ENCODE measurements at places on chromosomes 7 and 10. TPM values are rescaled to one million over a fixed set of nuclear protein-coding genes. Genes with fewer than 3 reads are reported as not detected.

- no peak overlapping the region for H3K4me3 ChIP-seq
- no peaks in the 10 kb centered on the region for H3K4me1 ChIP-seq
- no peaks in the 10 kb centered on the region for H3K36me3 ChIP-seq
- H3K27ac ChIP-seq: no peak overlapping the region
- DNase-seq: no peak
Measured at GRCh38 chr10:70584909-70585544, 17.5 kb downstream of the PRF1 start.

Gene OR2A1
- total RNA-seq: 0.13 TPM

- no peak for DNase-seq
- no peak overlapping the region for H3K4me3 ChIP-seq
- no peaks in the 10 kb centered on the region for H3K4me1 ChIP-seq
- peaks cover 16% of the 10 kb centered on the region for H3K36me3 ChIP-seq
- H3K27me3 ChIP-seq: no peaks in the 10 kb centered on the region
- H3K27ac ChIP-seq: no peak overlapping the region
Measured at GRCh38 chr7:65953890-65954450, 28.0 kb downstream of the GUSB start.

- no peaks in the 10 kb centered on the region for H3K4me1 ChIP-seq
- H3K36me3 ChIP-seq: no peaks in the 10 kb centered on the region
- H3K27me3 ChIP-seq: no peaks in the 10 kb centered on the region
- no peak overlapping the region for H3K4me3 ChIP-seq
- no peak for DNase-seq
- no peak overlapping the region for H3K27ac ChIP-seq
Measured at GRCh38 chr7:102208826-102209225, 77.8 kb upstream of the SH2B2 start.

- H3K4me1 ChIP-seq: no peaks in the 10 kb centered on the region
- no peaks in the 10 kb centered on the region for H3K36me3 ChIP-seq
- no peaks in the 10 kb centered on the region for H3K27me3 ChIP-seq
- no peak for DNase-seq
- H3K4me3 ChIP-seq: no peak overlapping the region
Measured at GRCh38 chr7:37399876-37400421, 48.7 kb downstream of the ELMO1 start.

DNA sequence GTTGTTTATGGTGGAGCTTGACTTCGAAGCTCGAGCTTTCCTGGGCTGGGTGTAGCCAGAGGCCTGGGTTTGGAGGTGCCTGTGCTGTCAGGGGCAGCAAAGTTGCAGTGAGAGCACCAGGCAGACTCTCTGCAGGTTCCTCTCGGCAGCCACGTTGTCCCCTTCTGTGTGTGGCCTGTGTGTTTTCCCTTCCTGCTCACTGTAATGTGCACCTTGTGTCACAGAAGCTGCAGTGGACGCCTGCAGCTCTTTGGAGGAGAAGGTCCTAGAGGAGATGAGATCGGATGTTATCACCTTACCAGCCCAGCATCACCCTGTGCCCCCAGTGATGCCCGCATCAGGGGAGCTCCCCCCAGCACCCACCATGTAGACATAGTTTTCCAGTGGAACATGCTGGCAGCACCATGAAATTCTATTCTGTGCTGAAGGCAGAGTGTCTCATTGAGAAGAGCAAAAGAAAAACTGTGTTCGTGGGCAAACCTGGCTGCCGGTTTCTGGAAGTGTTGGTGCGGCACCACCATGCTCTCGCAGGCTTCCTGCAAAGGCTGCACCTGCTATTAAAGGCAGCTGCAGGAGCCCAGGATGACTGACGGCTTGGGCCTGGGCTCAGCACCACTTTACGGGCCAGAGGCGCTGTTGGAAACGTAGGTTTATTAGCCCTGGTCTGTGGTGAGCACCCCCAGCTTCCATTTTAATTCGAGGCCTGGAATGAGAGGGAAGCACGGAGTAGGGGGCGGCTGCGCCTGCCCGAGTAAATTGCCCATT is 609.8 kb upstream of the FOXK1 start:
- no peaks in the 10 kb centered on the region for H3K27me3 ChIP-seq
- DNase-seq: no peak
- H3K4me3 ChIP-seq: no peak overlapping the region

Gene ERVW-1
- total RNA-seq: not detected

- no peak overlapping the region for H3K27ac ChIP-seq
- DNase-seq: no peak
- H3K36me3 ChIP-seq: no peaks in the 10 kb centered on the region
- no peak overlapping the region for H3K4me3 ChIP-seq
- H3K4me1 ChIP-seq: no peaks in the 10 kb centered on the region
- H3K27me3 ChIP-seq: no peaks in the 10 kb centered on the region
Measured at GRCh38 chr10:44293842-44294241, 91.1 kb downstream of the CXCL12 start.

GRCh38 chr10:97371696-97372095 is 29.4 kb downstream of the RRP12 start:
- H3K4me3 ChIP-seq: no peak overlapping the region
- H3K36me3 ChIP-seq: no peaks in the 10 kb centered on the region
- DNase-seq: no peak
- no peak overlapping the region for H3K27ac ChIP-seq
- no peaks in the 10 kb centered on the region for H3K4me1 ChIP-seq

DNA sequence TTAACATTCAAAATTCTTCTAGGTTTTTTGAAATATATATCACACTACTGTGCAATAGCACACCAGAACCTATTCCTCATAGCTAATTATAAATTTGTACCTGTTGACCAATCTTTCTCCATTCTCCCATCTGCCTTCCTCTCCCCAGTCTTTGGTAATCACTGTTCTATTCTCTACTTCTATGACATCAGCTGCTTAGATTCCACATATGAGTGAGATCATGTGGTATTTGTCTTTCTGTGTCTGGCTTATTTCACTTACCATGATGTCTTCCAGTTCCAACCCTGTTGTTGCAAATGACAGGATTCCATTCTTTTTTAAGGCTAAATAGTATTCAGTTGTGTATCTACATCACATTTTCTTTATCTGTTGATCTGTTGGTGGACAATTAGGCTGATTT is 54.4 kb upstream of the CCDC6 start:
- no peaks in the 10 kb centered on the region for H3K4me1 ChIP-seq
- H3K27ac ChIP-seq: no peak overlapping the region
- DNase-seq: no peak
- H3K36me3 ChIP-seq: no peaks in the 10 kb centered on the region
- no peaks in the 10 kb centered on the region for H3K27me3 ChIP-seq

DNA sequence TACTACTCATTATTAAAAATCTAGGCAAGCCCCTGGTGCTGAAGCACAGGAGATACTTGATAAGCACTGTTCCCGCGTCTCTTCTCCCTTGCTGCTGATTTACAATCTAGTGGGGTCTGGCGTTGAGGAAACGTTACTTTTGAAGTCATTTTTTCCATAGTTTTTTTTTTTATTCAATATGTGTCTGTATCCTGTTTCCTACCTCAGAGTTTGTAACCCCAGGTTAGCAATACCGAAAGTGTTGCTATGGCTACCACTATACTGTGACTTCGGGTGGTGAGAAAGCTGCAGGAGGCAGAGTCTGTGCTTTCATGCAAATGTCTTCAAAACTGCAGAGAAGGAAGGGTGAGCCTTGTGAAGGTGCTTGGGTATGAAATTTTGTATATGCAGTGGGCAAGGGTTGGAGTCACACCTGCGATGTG is 458.8 kb upstream of the GHITM start:
- DNase-seq: no peak

DNA sequence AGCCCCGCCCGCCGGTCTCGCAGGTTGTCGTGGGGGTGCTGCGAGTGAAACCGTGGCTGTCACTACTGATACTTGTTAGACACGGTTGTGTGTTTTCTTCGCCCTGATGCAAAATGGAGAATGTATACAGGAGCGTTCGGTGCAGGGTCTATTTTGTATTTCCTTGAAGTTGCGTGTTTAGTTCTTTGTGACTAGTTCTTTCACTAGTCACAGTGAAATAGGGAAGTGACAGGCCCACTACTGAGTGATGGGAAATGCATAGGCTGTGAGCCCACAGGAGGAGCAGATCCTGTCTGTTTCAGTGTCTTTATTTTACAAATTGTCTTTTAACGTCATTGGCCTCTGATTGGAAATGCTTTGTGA is 675 bp downstream of the ABRAXAS2 start:
- peak overlapping the region; percentile 82 for H3K4me3 ChIP-seq
- peaks cover 8% of the 10 kb centered on the region for H3K4me1 ChIP-seq
- H3K27ac ChIP-seq: peak overlapping the region; percentile 42

Gene ARMC3
- not detected for total RNA-seq

Gene TMEM225B
- not detected for total RNA-seq

Gene CASTOR2
- 8.4 TPM for total RNA-seq

Gene SUN3
- total RNA-seq: not detected

DNA sequence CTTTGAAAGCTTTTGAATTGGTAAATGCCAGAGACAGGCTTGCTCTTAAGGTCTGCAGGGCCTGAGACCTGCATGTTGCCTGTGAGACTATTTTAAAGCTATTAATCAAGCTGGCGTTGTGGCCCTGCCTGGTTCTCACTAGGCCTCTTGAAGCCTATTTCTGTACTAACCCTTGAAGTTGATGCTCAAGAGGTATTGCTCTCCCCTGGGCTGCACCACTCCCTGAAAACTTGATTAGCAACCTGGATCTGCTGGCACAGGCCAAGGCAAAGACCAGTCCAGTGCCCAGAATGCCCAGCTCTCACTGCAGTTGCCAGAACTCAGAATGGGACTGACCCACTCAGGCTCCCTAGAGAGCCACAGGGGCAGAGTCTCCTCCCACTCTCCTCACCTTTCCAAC is 220.0 kb upstream of the MEOX2 start:
- no peak overlapping the region for H3K4me3 ChIP-seq
- no peak for DNase-seq
- no peak overlapping the region for H3K27ac ChIP-seq
- H3K27me3 ChIP-seq: no peaks in the 10 kb centered on the region

Gene MYH16
- total RNA-seq: not detected

- no peaks in the 10 kb centered on the region for H3K36me3 ChIP-seq
- no peak overlapping the region for H3K4me3 ChIP-seq
- no peaks in the 10 kb centered on the region for H3K4me1 ChIP-seq
- H3K27ac ChIP-seq: no peak overlapping the region
- DNase-seq: peak; percentile 21
- H3K27me3 ChIP-seq: no peaks in the 10 kb centered on the region
Measured at GRCh38 chr7:111401516-111401915, 160.8 kb downstream of the IMMP2L start.

GRCh38 chr10:124058346-124059003 is 34.9 kb downstream of the CHST15 start:
- no peak for DNase-seq
- no peaks in the 10 kb centered on the region for H3K36me3 ChIP-seq
- no peaks in the 10 kb centered on the region for H3K4me1 ChIP-seq
- no peak overlapping the region for H3K27ac ChIP-seq
- H3K27me3 ChIP-seq: peaks cover 24% of the 10 kb centered on the region

DNA sequence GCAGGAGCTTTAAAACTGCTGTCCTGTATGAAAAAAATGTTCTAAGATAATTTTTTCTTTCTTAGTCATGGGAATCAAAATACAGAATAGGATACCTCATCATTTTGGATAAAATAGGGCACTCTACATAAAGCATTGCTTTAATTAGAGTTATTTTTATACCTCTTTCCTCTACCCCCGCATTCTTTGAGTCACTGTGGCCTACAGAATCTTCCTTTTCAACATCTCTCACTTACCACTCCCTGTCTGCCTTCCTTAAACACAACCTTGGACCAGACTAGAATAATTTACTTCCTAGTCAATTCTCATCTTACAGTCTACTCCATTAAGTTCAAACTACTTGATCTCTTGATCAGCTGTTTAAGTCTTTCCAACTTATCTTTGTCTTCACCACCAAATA is 462.3 kb downstream of the PHTF2 start:
- H3K4me1 ChIP-seq: peaks cover 18% of the 10 kb centered on the region
- peak; percentile 82 for DNase-seq
- no peaks in the 10 kb centered on the region for H3K36me3 ChIP-seq
- peak overlapping the region; percentile 55 for H3K27ac ChIP-seq
- no peaks in the 10 kb centered on the region for H3K27me3 ChIP-seq

DNA sequence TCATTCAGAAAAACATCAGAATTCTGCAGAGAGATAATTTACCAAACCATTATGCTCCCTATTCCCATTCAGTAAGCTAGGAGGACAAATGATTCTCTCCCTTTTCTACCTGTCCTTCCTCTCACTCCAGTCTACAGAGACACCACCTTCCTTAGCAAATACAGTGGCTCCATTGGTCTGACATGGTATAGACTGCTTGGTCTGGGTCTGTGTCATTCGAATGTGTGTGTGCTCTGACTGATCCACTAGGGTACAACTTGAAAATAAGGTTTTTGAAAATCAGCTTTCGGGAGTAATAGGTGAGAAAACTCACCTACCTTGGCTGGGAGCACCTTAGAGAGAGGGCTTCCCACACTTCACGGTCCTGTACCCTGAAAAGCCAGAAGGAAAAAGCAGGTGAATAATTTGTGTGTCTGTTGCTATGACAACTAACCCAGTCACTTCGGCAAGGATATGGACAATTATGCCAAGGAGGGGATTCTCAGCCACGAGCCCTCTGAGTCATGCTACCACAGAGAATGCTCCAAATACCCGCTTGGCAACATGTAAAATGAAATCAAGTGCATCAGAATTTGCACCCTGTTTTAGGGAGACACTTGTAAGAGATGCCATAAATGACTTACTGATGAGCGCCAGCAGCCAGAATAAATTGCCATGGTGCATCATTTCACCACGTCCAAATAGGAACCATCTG is 114.5 kb upstream of the PRKCQ start:
- no peak overlapping the region for H3K4me3 ChIP-seq
- no peaks in the 10 kb centered on the region for H3K36me3 ChIP-seq
- H3K4me1 ChIP-seq: no peaks in the 10 kb centered on the region
- DNase-seq: peak; percentile 52

- H3K4me3 ChIP-seq: no peak overlapping the region
- peaks cover 4% of the 10 kb centered on the region for H3K27me3 ChIP-seq
- DNase-seq: no peak
Measured at GRCh38 chr10:25125201-25125611, 49.6 kb upstream of the GPR158 start.

DNA sequence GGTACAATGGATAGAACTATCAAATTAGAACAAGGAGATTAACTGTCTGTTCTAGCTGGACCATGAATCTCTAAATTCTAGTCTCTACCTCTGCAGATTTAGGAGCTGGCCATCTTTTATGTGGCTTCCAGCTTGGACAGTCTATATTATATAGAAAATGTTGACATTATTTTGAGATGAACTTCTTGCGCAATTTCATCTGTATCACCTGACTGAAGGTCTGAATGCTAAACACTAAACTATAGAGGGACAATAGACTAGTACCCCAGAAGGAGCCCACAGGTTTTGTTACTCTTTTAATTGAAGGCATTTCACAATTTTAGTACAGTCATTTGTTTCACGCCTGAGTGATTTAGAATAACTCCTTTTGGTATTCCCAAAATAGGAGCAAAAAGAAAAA is 222.4 kb upstream of the ANKRD30A start:
- DNase-seq: no peak
- no peak overlapping the region for H3K4me3 ChIP-seq
- no peak overlapping the region for H3K27ac ChIP-seq
- no peaks in the 10 kb centered on the region for H3K36me3 ChIP-seq
- H3K27me3 ChIP-seq: no peaks in the 10 kb centered on the region

Measured in GM23248 (cell line).